ENCODE measurements at places on chromosomes 11 and 22.

GRCh38 chr11:59754494-59754858 is 700 bp upstream of the STX3 start:
- DNase-seq = no peak

DNA sequence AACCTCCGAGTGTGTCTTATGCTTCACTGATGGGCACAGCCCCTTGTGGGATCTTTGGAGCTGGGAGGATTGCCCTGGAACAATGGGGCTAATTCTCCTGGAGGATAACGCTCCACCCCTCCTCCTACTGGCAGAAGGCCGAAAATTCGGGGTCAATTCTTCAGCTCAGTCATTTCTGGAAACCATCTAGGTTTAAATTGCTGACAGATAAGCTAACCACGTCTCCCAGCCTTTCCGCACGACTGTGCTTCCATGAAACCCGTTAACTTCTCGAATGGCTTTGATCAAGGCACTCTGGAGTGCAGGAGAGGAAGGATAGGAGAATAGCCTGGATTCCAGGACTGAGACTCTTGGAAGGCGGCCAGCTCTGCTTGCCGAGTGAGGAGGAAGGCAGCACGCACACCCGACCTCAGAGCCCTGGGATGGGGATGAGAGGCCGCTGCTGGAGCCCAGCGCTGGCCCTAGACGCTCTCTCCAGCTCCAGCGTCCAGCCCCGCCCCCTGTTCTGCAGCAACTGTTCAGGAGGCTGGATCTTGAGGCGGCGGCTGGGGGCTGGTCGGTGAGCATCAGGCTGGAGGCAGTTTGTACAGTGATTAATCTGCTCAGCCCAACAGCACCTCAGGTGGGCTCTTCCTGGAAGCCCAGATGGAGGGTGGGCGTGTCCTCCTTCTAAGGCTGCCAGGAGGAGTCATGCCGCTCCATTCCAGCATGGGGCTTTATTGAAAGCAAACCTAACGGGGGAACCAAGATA is 176.7 kb upstream of the NCAM1 start:
- DNase-seq = no peak

- DNase-seq = no peak
Observed at GRCh38 chr11:117828611-117829368, 4.2 kb upstream of the FXYD2 start.

GRCh38 chr11:71144010-71144409 is 108.4 kb downstream of the SHANK2 start:
- no peak for DNase-seq

DNA sequence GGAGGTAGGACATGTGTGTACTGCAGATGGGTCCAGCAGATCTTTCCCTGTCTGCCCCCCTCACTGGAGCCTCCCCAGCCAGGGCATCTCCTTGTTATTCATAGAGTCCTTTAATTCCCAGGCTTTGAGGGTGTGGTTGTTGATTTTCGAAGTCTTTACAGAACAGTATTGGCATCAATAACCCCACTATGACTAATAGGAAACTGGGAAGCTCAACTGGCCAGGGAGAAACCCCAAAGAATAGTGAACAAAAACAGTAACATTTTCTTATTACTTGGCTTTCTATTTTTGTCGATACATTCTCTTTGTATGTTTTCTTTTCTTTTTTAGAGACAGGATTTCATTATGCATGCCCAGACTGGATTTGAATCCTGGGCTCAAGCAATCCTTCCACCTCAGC is 57.9 kb downstream of the NF2 start:
- no peak for DNase-seq

DNA sequence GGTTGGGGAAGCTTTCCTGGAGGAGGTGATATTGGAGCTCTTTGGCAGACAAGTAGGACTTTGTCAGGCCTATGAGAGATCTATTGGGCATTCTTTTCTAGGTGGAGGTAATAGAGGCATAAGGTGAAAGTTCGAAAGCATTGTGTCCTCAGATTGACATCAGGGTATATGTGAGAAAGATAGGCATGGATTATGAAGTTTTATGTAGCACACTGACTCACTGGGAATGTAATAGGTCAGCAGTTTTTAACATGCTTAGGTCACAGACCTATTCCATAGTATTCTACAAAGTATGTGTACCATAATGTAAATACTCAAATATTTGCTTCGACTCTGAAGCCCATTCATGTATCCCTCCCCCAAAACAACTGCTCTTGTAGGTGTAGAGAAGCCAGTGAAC is 11.8 kb downstream of the HIKESHI start:
- no peak for DNase-seq

DNA sequence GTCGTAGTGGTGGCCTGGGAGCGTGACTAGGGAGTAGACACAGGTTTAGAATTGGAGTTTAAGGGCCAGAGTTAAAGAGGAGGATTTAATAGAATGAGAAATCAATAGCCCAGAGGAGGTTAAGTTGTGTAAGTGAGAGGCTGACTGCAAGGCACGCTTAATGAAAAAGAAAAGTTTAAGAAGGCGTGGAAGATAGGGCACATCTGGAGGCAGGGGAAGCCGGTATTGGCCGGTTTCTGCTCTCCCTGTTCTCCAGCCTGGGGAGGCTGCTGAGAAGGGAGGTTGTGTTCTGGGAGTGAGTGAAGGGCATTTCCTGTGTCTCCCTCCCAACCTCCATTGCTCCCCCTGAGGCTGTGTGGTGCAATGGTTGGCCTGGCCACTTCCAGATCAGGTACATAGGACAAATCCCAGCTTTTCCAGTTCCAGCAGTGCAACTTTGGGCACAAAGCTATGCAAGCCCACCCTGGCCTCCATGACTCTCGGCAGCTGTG is 6.3 kb downstream of the GRIK4 start:
- DNase-seq = no peak

DNA sequence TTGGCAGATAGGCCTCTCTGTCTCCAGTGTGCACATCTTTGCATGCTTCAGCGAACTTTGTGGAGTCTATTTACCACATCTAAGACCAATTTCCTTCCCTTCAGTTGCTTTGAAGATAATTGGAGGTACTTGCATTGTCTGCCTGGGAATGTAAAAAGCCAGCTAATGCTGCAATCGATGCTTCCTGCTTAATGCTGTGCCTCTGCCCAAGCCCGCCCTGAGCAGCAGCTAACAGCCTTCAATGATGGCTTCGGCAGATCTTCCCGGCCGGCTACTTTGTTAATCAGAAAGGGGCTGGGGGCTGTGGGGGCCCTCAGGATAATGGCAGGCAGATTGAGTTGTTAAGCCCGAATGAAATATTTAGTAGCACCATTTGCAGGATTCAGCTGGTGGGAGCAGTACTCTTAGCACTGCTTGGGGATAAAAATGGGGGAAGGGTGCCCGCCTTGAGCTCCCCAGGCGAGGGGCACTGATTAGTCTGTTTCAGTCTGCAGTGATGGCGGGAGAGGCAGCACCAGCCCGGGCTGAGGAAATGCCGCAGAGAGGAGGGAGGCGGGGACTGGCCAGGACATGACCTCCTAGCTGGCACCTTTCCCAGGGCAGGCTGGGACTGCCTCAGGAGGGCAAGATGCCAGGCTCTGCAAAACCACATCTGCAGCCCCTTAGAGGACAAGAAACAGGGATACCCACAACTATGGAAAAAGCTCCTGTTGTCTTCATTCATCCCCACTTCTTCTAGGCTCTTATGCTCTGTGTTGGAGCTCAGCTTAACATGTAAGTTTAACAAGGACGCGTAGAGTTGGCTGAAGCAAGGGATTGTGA is 460.0 kb downstream of the BUD13 start:
- no peak for DNase-seq

DNA sequence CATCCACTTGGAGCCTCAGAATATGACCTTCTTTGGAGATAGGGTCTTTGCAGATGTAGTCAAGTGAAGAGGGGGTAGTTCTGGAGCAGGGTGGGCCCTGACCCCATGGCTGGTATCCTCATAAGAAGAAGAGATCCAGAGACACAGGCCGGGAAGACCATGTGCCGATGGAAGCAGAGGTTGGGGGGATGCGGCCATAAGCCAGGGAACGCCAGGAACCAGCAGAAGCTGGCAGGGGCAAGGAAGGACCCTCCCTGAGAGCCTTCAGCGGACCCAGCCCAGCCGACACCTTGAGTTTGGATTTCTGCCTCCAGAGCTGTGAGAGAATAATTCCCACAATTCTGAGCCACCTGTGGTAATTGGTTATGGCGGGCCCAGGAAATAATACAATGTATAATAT is 26.1 kb upstream of the SMIM38 start:
- DNase-seq = no peak

GRCh38 chr11:1778141-1778911 is 14.6 kb upstream of the CTSD start:
- no peak for DNase-seq

DNA sequence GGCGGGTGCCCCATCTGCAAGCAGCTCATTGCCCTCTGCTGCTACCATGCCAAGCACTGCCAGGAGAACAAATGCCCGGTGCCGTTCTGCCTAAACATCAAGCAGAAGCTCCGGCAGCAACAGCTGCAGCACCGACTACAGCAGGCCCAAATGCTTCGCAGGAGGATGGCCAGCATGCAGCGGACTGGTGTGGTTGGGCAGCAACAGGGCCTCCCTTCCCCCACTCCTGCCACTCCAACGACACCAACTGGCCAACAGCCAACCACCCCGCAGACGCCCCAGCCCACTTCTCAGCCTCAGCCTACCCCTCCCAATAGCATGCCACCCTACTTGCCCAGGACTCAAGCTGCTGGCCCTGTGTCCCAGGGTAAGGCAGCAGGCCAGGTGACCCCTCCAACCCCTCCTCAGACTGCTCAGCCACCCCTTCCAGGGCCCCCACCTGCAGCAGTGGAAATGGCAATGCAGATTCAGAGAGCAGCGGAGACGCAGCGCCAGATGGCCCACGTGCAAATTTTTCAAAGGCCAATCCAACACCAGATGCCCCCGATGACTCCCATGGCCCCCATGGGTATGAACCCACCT is 28.0 kb upstream of the L3MBTL2 start:
- DNase-seq = no peak

GRCh38 chr11:48170241-48171233 is 46.1 kb upstream of the OR4B1 start:
- no peak for DNase-seq

DNA sequence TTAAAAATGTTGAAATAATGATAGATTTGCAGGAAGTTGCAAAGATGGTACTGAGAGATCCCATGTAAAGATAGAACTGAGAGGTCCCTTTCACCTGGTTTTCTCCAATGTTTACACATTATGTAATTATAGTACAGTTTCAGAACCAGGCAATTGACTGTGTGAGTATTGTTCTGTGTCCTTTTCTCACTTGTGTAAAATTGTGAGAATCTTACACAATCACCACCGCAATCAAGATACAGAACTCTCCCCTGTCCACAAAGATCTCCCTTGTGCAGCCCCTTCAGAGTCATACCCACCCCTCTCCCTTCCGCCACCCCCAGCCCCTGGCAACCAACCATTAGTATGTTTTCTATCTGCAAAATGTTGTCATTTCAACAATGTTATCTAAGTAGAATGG is 119.8 kb upstream of the NAV2 start:
- DNase-seq = no peak

DNA sequence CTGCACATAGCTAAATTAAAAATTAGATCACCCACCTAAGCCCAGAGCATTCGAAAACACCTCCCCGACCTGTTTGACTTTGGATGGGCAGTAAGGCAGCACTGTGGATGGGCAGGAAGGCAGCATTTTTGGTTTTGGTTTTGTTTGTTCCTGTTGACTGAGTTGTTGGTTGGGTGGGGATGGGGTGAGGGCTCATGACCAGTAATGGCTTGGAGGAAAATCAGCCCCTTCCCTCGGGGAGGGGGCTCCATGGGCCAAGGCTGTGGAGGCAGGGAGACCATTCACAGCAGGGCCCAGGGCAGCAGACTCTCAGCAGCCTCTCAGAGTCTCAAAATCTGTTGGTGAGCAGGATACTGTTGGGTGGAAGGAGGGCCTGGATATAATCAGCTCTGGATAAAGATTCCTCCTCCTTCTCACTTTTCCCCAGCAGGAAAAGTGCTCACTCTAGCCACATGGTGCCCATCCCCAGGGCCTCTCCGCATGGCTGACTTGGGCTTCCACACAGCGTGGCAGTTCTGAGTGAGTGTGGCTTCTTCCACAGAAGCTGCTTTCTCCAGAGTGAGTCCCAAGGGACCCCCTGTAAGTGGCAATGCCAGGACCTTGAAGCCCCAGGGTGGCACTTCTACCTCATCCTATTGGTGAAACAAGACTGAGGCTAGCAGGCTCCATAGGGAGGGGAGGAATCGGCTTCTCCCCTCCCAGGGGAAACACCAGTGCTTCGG is 1491.2 kb downstream of the BRD1 start:
- no peak for DNase-seq

DNA sequence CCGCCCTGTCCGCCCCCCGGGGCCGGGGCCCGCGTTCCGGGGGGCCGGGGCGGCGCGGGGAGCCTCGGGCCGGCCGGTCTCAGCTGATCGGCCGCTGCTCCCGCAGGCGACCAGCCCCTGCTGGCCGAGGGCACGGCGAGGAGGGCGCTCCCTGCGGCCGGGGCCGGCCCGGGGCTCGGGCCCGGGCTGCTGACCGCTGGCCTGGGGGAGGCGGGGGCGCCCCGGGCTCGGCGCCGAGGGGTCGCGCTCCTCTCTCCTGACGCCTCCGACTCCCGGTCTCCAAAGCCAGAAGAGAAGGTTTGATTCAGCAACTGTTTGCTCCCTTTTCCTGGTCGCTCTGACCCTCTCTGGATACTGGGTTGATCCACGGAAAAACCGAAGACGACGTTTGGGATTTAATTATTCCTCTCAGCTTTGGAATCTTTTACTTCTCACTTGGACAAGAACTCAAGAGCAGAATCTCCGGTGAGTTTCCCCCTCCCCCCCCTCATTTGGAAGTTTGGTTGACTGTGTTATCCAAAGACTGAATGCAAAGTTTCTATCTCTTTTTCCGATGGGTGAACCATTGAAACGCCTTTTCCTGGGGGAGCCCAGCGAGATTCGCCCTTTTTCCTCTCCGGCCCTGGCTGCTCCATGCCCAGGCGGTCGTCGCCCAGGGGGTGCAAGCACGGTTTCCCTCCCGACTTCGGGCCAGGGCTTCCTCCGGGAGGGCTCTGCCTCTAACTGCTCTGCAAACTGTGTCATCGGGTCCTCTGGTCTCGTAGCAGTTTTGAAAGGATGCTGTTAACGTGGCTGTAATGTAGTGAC is 725 bp downstream of the KDM2A start:
- DNase-seq = no peak

- DNase-seq = no peak
Observed at GRCh38 chr11:11816511-11817314, 25.1 kb upstream of the USP47 start.

DNA sequence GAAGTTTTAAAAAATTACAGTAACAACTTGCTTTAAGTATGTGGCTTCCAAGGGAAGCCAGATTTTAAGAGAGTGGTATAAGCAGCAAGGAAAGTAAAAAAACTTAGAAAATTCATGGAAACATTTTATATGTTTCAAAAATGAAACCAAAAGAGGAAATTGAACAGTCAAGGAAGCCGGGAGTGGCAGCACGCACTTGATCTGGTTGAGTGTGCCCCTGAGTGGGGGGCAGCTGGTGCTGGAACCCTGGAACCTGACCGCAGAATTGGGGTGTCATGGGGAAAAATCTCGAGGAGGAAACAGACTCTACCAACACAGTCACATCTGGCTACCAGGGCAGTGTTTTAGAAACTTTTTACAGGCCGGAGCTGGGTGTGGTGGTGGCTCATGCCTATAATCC is 14.0 kb downstream of the MICALL1 start:
- DNase-seq = no peak

- no peak for DNase-seq
Observed at GRCh38 chr22:45502215-45503049, at the start of gene FBLN1. Gene FBLN1, plus strand, starts transcription at chr22:45502883. Its CDS starts 103 bp downstream, at chr22:45502986.

- no peak for DNase-seq
Observed at GRCh38 chr22:24161909-24162308, 19.4 kb upstream of the SUSD2 start.
